ENCODE measurements at places on chromosomes 3 and 15. TPM values are rescaled to one million over a fixed set of nuclear protein-coding genes. Genes with fewer than 3 reads are reported as not detected.
A peak's percentile ranks its signal among the peaks of the same experiment; 100 is the strongest.

GOLGA6L10 gene
- 0.41 TPM for total RNA-seq

GABRA5 gene
- not detected for total RNA-seq

MYL3 gene
- total RNA-seq: 2.0 TPM

NSUN3 gene
- 18.0 TPM for total RNA-seq

PP2D1 gene
- not detected for total RNA-seq

STX19 gene
- total RNA-seq: 3.8 TPM

ZSCAN2 gene
- 6.9 TPM for total RNA-seq

GNAT1 gene
- total RNA-seq: not detected

SMCO1 gene
- total RNA-seq: not detected

LRRN1 gene
- 2.0 TPM for total RNA-seq

DNA sequence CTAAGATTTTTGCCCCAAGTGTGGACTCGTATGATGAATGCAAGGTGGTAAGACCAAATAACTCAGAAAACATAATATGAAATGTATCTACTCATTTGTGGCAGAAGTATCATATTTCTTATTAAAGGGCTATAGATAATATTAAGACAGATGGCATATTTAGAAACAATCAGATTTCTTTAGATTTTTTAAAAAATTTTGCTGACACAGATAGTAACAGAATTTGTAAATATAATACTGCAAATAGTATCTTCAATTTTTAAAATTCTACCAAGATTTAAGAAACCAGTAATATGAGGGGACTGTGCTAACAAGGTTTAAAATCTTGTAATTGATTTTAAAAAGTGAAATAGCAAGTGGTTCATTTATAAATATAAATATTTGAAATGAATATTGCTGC lies 1064.1 kb downstream of the DIPK2A start:
- H3K4me3 ChIP-seq: no peak overlapping the region
- no peaks in the 10 kb centered on the region for H3K36me3 ChIP-seq
- no peak overlapping the region for H3K27ac ChIP-seq
- no peak for DNase-seq
- no peaks in the 10 kb centered on the region for H3K4me1 ChIP-seq

DNA sequence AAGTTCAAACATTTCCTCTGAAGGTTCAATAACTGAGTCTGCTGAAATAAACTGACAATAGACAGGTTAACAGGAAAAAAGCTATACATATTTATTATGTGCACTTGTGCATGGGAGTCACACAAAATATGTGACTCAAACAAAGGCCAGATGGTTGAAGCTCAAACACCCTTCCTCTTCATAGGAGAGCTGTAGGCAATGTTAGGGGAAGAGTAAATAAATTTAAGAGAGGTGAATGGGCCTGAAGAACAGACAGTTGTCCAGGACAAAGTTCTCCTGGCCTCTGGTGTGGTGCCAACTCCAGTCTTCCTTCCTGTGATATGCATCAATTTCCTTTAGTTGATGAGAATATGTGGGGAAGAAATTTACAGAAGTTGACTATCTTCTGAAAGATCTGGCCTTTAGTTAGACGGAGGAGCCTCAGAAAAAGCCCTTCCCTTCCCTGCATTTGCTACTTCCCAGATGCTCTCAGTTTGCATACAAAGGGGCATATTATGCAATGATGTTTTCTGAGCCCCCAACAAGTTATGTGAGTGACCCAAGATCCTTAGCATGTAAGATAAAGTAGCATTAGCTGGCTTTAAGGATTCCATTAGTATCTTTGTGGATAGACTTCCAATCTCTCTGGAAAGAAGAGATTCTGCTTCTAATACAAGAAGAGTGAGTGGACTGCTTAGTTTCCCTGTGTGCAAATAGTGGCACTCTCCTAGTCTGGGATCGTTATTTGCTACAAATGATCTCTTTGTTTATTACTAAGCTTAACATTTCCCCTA lies 96.4 kb upstream of the IGSF10 start:
- no peak overlapping the region for H3K4me3 ChIP-seq
- H3K4me1 ChIP-seq: peaks cover 21% of the 10 kb centered on the region
- no peak for DNase-seq
- no peaks in the 10 kb centered on the region for H3K36me3 ChIP-seq
- no peaks in the 10 kb centered on the region for H3K27me3 ChIP-seq
- no peak overlapping the region for H3K27ac ChIP-seq

GRCh38 chr15:81117136-81117535 lies 16.9 kb upstream of the CFAP161 start:
- H3K4me1 ChIP-seq: peaks cover 5% of the 10 kb centered on the region
- no peak overlapping the region for H3K4me3 ChIP-seq
- H3K27me3 ChIP-seq: peaks cover 20% of the 10 kb centered on the region
- no peak for DNase-seq
- H3K36me3 ChIP-seq: no peaks in the 10 kb centered on the region
- no peak overlapping the region for H3K27ac ChIP-seq

- no peaks in the 10 kb centered on the region for H3K36me3 ChIP-seq
- H3K4me3 ChIP-seq: no peak overlapping the region
- no peaks in the 10 kb centered on the region for H3K4me1 ChIP-seq
- no peaks in the 10 kb centered on the region for H3K27me3 ChIP-seq
- no peak overlapping the region for H3K27ac ChIP-seq
Observed at GRCh38 chr3:155972885-155973584, 102.6 kb downstream of the GMPS start.

DNA sequence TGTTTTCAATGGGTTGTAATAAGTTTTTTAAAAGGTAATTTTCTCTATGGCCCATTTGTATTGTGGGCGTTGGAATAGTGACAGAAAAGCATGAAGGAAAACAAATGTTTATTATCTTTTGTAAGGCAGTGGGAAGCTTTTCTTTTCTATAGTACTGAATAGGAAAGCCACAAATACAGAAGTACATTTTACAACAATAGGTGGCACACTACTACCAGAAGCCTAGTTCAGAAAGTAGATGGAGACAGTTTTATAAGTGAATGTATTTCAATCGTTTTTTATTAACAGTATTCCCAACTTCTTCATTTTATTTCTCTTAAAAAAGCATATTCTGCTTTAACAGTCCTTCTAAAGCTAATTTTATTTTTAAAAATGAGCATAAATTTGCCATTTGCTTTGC lies 296.7 kb downstream of the PTPRG start:
- H3K36me3 ChIP-seq: no peaks in the 10 kb centered on the region
- H3K27ac ChIP-seq: no peak overlapping the region
- H3K27me3 ChIP-seq: no peaks in the 10 kb centered on the region
- DNase-seq: no peak

- no peak overlapping the region for H3K27ac ChIP-seq
- H3K27me3 ChIP-seq: no peaks in the 10 kb centered on the region
- no peaks in the 10 kb centered on the region for H3K4me1 ChIP-seq
- DNase-seq: no peak
Observed at GRCh38 chr15:69497667-69498066, 45.0 kb downstream of the RPLP1 start.

GRCh38 chr3:114323546-114324254 lies 29.9 kb downstream of the TIGIT start:
- H3K27ac ChIP-seq: no peak overlapping the region
- H3K4me1 ChIP-seq: no peaks in the 10 kb centered on the region
- no peaks in the 10 kb centered on the region for H3K27me3 ChIP-seq
- H3K36me3 ChIP-seq: no peaks in the 10 kb centered on the region
- no peak overlapping the region for H3K4me3 ChIP-seq

DNA sequence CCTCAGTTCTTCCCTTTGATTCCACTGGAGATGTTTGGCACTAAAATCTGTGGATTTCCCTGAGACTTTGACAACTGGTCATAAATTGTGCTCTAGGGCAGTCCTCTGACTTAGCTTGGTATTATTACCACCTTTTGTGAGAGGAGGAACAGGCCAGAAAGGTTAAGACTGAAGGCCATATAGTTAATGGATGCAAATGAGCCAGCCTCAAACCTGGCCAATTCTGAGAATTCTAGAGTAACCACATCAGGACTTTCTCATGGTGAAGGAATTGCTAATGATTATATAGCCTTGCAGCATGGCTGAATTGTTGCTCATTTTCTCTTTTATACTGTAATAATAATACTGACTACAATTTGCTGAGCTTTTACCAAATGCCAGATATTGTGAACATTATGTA lies 162.5 kb downstream of the CADPS start:
- no peak overlapping the region for H3K27ac ChIP-seq
- no peaks in the 10 kb centered on the region for H3K27me3 ChIP-seq
- no peak for DNase-seq
- H3K36me3 ChIP-seq: no peaks in the 10 kb centered on the region

DNA sequence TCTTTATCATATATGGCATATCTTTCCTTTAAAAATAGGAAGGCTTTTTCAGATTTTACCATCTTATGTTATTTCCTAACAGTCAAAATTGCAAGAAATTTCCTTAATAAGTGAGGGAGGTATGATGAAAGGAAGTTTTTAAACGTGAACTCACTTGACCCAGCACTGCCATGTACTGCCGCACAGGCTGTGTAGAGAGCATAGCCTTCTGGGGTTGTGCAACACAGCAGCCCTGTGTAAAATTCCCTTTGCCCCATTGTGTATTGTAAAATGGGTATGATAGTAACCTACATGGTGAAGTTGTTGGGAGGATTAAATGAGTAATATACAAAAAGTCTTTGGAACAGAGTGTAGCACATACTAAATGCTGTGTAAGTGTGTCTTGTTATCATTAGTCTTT lies 78.6 kb downstream of the PEX5L start:
- no peaks in the 10 kb centered on the region for H3K27me3 ChIP-seq
- H3K36me3 ChIP-seq: no peaks in the 10 kb centered on the region
- no peaks in the 10 kb centered on the region for H3K4me1 ChIP-seq
- H3K4me3 ChIP-seq: no peak overlapping the region
- H3K27ac ChIP-seq: no peak overlapping the region
- DNase-seq: no peak

- H3K27me3 ChIP-seq: no peaks in the 10 kb centered on the region
- no peak for DNase-seq
- H3K4me3 ChIP-seq: peak overlapping the region; percentile 84
- H3K4me1 ChIP-seq: peaks cover 35% of the 10 kb centered on the region
- no peaks in the 10 kb centered on the region for H3K36me3 ChIP-seq
Observed at GRCh38 chr15:67520321-67521028, 456 bp upstream of the C15orf61 start.

DNA sequence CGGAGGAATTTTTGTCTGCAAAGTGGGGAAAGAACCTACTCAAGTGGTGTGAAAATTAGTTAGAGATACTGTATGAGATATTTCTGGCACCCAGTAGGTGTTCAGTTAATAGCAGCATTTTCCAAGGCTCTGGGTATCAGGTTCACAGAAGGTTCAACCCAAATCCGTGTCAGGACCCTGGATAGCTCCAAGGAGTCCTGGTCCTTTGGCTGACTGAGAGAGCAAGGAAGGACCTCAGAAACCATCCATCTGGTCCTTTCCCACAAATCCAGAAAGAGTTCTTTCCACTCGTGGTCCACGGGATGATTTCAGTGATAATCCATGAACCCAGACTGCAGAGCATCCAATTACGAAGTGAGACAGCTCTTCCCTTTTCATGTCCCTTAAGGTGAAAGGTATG lies 51.4 kb downstream of the SLC6A11 start:
- peaks cover 4% of the 10 kb centered on the region for H3K27me3 ChIP-seq
- H3K36me3 ChIP-seq: no peaks in the 10 kb centered on the region
- no peak overlapping the region for H3K4me3 ChIP-seq
- no peak overlapping the region for H3K27ac ChIP-seq
- no peak for DNase-seq

DNA sequence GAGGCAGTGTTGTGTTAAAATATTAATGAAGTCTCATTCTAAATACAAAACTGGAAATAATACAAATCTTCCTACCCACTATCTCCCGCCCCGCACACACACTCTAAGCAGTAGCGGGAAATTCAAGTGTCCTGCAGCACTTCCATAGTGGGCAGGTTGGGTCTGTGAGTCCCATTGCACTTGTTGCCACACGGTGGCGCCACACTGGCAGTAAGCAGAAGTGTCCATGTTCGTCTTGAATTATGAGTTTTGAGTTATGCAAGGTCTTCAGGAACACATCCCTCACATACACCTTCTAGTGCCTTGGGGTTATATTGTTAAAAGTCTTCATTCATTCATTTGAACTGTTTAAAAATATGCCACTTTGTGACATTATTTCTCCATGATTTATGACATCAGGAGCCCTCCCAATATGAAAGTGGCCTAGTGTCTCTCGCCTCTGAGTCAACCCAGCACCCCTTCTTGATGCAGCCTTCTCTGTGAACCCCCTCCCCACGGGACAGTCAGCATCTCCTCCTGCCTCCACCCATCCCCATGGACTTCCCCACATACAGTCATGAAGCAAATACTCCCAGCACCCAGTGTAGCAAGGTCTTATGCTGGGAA lies 17.6 kb upstream of the CCDC174 start:
- no peak overlapping the region for H3K27ac ChIP-seq
- no peak overlapping the region for H3K4me3 ChIP-seq
- peak; percentile 80 for DNase-seq

- H3K27ac ChIP-seq: peak overlapping the region; percentile 95
- peak overlapping the region; percentile 28 for H3K4me3 ChIP-seq
- DNase-seq: no peak
Observed at GRCh38 chr3:14145236-14145635, 20.4 kb downstream of the TMEM43 start.

DNA sequence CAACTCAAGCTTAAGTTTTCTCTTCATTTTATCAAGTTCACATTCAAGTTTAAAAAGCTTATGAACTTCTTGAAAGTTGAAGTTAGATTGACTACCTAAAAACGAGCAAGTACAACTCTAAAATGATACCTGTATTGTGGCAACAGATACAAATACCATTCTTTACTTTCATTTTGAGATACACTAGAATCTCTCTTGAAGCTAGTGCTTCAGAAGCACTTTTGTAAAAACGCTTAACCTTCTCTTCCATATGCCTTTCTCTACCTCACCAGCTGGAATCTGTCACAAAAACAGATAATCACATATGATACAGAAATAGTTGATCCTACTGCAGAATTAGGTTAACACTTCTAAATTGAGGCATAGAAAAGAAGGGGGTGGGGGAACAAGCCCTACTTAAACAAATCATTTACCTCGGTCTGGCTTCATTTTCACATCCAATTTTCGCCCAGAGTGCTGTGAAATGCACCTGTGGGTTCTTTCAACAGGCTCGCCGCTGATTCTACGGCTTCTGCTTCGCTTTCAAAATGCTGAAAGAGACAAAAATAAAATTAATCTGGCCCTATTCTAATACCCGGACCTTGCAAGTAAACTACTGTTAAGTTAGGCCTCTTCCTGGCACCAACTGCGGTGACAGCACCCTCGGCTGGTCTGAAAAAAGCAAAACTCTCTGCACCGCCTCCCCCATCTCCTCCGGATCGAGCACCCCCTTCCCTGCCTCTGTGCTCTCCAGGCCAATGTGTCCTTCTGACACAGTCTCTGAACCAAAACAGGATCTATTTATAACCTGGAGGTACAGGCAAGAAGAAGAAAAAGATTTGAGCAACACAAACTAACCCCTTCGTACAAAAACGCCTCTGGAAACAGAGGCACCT lies 1.4 kb downstream of the ATOSA start:
- peak; percentile 58 for DNase-seq
- peak overlapping the region; percentile 98 for H3K27ac ChIP-seq
- peaks cover 53% of the 10 kb centered on the region for H3K4me1 ChIP-seq
- H3K4me3 ChIP-seq: peak overlapping the region; percentile 85

- no peak overlapping the region for H3K27ac ChIP-seq
- no peaks in the 10 kb centered on the region for H3K4me1 ChIP-seq
- DNase-seq: no peak
- H3K4me3 ChIP-seq: no peak overlapping the region
- no peaks in the 10 kb centered on the region for H3K27me3 ChIP-seq
Observed at GRCh38 chr15:100570275-100570674, 31.7 kb downstream of the LINS1 start.

All from lower lobe of right lung (tissue), 2 donors.